ENCODE measurements at places on chromosomes 1 and 21.

- DNase-seq: no peak
Observed at GRCh38 chr1:26582053-26582835, 52.7 kb downstream of the RPS6KA1 start.

DNA sequence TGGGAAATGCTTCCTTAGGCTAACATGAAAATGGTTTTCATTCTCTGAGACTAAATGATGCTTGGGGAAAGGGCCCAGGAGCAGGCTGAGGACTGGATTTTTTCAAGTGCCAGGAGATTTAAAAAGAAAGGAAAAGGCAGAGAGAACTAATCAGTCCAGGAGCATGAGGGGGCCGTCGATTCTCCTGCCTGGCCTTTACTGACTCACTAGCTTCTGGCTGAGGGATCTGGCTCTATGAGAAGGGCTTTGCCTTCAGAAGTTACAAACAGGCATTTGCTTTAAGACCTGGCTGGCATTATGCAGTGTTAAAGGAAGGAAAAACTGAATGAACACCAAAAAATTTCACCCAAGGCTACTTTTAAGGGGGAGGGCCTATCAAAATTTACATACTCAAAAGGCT, 359.2 kb downstream of the PBX1 start:
- DNase-seq: no peak

- DNase-seq: no peak
Observed at GRCh38 chr1:201518071-201518470, 11.1 kb upstream of the CSRP1 start.

- DNase-seq: no peak
Observed at GRCh38 chr21:38909109-38909508, 103.4 kb downstream of the ETS2 start.

DNA sequence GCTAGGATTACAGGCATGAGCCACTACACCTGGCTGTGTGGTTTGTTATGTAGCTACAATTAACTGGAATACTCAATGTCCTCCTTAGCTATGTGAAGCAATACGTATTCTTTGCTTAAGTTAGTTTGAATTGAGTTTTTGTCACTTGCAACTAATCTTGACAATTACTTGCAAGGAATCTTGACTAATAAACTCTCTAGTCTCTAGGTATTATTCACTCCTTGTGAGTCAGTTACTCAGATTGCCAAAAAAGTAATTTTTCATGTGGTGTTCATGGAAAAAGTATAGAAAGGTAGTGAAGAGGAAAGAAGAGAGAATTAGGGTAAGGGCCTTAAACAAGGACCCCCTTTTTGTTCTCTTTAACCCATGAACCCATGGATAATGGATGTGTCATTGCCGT, 7.6 kb upstream of the SNX27 start:
- no peak for DNase-seq

DNA sequence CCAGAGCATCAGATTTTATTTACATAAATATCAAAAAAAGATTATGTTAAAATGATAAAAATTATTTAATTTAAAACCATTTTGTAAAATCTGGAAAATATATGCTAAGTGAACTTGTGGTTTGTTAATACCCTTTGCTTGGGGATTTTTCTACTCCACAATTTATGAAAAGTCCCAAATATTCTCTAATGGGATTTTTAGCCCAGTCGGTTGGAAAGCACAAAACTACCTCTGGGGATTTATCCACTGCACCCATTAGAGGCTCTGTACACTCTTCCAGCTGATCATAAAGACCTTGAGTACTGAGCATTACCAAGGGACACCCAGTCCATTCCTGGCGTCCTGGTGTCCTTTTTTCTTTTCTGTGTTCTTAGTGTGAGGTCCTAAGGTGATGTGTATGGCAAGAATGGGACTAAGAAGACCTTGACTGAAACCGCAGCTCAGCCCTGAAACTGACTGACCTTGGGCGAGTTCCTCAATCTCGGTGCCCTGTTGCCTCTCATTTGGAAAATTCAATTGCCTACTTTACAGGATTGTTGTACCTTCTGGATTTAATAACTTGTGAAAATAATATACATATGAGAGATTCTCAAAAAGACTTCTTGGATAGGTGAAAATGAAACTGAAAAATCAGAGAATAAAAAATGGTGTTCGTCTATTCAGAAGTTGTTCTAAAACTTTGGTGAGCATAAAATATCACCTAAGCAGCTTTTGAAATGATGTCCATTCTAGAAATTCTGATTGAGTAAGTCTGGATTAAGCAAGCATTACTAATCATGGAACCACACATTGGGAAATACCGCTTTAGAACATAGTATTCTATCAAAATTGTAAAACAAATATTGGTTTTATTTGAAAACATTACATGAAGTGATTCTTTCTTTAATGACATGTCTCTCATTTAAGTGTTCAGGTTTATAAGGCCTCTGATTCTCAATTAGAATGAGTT, 21.5 kb upstream of the SAMSN1 start:
- no peak for DNase-seq

DNA sequence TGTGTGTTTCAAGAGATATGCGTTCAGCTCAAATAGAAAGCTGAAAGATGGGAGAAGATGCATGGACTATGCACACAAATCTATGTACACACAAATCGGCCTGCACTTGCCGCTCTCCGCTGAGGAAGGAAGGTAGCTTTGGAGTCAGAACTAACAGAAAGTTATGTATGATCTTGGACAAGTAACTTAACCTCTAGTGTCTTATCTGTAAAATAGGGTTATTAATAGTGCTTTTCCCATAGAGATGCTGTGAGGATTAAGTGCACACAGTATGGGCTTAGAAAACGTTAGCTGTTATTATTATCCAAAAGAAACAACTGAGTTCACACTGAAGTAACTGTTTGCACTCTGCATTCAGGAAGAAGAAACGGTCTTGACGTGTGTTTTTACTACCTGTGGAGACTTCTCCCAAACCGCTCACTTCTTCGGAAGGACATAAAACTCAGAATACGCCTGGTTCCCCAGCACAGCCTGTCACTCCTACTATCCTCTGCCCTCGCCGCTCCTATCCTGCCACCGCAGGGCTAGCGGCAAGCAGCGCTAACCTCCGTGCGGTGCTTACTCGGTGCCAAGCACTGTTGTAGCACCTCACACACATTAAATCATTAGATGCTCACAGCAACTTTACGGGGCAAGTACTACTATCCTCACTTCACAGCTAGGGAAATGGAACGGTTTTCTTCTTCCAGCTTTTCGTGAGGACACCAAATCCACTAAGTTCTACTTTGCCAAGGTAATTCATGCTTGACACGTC, 1.3 kb downstream of the TGFBR3 start:
- no peak for DNase-seq
